Esophagus squamous epithelium (tissue), 5 donors: ENCODE measurements at places on chromosomes 4 and X. TPM values are rescaled to one million over a fixed set of nuclear protein-coding genes. Genes with fewer than 3 reads are reported as not detected.

Gene SORCS2
- total RNA-seq: 1.9 TPM

Gene VCX3A
- not detected for total RNA-seq

Gene F11
- not detected for total RNA-seq

Gene PIM2
- 7.1 TPM for total RNA-seq

Gene MAGEB10
- not detected for total RNA-seq

Gene C1QTNF7
- total RNA-seq: 2.0 TPM

Gene RGS12
- total RNA-seq: 72.9 TPM

Gene ASB9
- 0.15 TPM for total RNA-seq
